H7 (cell line): ENCODE measurements at places on chromosomes 7 and 10.

DNA sequence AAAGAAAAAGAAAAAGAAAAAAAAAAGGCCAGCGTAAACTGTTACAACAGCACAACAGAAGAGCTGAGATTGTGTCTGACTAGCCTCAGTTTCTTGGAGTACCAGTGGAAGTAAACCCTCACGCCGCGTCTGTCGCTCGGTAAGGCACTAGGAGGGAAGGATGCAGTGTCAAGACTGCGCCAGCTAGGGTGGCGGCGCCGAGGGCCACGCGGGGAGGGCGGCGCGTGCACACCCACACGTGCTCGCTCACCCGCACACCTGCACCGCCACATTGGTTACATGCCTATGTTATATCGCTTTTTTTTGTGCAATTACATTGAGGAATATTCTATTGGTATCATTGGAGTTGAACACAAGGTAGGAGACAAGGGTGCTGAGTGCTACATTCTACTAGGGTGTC, 48.2 kb downstream of the CLEC2L start:
- DNase-seq, result no peak

DNA sequence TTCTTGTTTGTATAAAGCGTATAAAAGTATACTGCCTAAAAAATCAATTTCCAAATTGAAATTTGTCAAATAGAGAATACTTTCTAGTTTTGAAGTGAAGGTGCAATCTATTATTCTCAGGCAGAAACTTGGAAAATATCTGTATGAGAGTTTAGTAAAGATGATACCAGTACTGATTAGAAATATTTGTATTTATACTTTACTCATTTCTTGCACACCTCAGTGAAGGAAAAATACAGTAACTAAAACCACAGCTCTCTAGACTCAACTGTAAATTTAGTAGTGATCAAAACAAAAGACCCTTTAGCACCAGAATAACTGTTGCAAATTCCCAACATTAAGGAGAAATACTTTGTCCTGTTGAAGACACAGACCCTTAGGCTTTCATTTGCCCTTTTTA, 71.3 kb upstream of the CYP26C1 start:
- no peak for DNase-seq

DNA sequence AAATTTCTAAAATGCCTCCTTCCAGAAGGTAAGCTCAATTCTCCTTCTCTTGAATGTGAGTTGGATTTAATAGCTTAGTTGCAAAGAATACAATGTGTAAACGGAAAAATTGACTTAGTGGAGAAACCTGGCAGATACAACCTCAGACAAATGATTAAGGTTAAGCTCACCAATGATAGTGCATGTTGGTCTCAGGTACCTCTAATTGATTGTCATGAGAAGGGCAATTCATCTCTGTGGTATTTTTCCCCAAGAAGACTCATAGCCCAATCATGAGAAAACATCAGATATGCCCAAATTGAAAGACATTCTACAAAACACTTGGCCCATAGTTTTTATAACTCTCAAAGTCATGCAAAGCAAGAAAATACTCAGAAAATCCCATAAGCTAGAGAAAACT, 36.2 kb upstream of the TMEM106B start:
- DNase-seq, result no peak

DNA sequence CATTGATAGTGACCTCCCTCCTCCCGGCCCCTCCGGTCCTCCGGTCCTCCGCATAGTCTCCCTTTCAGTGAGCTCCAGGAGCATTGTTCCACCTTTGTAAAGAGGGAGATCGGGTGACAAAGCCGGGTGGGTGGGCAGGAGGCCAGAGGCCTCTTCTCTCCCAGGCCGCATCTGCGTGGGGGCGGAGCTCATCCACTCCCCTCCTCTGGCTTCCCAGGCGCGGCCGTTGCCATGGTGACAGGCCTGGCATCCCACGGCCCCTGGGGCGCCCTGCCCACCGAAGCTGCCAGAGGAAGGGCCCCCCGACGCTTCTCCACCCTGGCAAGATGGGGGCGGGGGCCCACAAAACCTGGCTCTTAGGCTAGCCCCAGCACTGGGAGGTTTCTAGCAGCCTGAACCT, 4.4 kb upstream of the FZD9 start:
- peak; percentile 91 for DNase-seq

DNA sequence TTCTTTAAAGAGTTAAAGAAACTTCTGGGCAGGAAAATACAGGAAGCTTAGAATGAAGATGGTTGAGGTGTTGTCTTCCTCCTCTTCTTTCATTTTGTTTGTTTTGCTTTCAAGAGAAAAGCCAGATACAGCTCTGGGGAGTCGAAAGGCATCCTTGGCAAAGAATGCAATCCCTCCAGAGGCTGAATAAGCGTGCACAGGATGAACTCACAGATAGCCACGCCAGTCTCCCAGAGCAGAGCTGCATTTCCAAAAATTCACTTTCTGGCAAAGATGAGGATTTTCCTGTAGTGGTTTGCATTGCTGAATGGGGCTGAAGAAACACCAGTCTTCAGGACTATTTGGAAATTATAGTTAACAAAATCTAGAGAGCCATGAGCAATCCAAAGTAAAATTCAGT, 336.4 kb downstream of the NRG3 start:
- DNase-seq, result no peak

DNA sequence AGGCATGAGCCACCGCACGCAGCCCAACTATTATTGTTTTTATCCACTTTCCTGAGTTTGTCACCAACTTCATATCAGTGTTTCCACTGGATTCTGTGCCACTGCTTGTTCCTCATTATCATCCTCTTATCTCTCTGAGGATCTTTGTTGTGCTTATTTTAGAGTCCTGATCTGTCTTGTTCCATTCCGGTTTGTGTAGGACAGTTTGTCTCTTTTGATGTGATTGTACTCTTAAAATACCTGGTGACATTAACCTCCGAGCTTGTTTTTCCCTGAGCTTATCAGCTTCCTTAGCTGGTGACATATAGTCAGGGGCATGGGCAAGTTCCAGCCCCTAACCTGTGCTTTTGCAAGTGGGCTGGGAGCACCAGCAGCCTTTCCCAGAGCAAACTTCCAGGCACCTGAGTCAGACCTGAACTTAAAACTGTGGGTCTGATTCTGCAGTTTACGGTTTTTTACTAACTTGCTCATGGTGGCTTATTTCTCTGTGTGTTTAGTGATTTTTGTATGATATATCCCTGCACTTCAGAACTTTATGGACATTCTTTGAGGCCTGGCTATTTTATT, 23.1 kb upstream of the FMC1 start:
- DNase-seq, result no peak

DNA sequence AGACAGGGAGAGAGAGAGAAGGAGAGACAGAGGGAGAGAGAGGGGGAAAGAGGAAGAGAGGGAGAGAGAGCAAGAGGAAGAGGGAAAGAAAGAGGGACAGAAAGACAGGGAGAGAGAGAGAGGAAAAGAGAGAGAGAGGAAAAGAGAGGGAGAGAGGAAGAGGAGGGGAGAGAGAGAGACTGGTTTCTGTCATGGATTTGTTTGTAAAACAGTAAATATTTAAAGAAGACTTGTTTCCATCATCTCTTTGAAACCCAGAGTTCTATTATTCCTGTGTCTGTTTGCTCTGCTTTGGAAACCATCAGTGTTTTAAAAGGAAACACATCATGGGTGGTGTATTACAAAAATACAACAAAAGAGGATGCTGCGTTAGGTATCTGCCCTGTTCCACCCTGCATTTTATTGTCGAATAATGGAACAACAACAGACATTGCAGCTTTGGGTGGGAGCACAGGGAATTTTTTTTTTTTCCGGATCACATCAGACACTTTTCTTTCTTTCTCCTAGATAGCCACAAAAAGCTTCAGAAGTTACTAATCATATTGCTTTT, 150.7 kb upstream of the RSU1 start:
- DNase-seq, result no peak

DNA sequence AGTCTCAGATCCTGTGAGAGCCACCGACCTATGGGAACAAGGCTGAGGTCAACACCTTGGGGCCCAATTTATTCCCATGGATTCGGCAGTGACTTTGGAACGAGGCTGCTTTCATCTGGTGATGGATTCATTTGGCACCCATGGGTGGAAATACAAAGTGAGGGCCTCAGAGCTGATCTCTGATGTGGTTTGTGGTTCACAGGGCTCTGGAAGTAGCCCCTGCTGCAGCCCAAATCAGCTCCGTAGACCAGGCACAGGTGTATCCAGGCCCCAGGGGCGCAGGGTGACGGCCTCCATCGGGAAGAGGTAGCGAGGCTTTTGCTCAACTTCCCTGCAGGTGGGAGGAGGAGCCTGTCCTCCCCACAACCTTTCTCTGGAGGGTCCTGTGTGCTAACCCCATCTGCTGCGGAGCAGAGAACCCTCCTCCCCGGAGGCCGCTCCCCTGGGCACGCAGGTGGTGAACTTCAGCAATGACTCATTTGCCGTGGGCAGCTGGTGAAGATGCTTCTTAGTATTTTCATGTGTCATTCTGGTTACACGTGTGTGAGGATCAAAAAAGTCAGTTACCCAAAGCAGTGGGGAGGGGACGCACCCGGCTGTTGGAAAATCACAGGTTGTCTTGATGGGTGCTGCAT, 7.5 kb upstream of the JAKMIP3 start:
- DNase-seq, result peak; percentile 41

DNA sequence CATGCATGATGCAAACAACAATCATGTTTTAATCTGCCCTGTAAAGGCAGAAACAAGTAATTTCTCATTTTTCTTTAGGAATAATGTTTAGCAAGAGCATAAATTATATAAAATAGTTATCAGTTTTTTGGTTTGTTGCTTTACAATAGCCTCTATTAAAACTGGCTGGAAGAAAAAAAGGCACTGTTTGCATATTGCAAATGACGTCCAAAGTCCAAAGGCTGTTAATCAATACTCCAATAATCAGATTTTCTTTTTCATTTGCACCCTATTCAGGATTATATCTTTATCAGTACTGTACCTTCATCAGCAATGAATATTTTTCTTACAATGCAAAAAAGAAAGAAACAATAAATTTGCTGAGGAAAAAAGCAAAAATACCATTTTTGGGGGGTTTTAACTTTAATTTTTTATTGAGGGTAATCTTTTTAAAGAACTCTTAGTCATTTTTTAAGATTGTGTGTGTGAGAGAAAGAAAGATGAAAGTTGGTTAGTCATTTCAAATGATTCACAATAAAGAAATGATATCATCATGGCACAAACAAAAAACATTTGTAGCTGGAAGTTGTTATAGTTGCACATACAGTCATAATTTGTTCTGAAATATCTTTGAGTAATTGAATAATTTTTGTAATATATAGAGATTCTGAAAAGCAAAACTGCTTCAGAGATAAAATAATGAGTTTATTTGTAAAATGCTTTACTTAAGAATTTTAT, 44.4 kb upstream of the AKR1C2 start:
- no peak for DNase-seq

GRCh38 chr7:27116031-27116961, 13.8 kb upstream of the HOXA2 start:
- no peak for DNase-seq

GRCh38 chr10:58574058-58574457, 61.4 kb downstream of the BICC1 start:
- DNase-seq, result no peak

GRCh38 chr7:134988161-134988560, 1.9 kb downstream of the AGBL3 start:
- DNase-seq, result no peak

GRCh38 chr10:3704565-3705325, 80.3 kb downstream of the KLF6 start:
- no peak for DNase-seq

- DNase-seq, result no peak
These were observed 119.7 kb downstream of the JMJD1C start for GRCh38 chr10:63346015-63346441.

- DNase-seq, result no peak
These were observed 2.9 kb upstream of the VCL start for GRCh38 chr10:73995035-73995358.

DNA sequence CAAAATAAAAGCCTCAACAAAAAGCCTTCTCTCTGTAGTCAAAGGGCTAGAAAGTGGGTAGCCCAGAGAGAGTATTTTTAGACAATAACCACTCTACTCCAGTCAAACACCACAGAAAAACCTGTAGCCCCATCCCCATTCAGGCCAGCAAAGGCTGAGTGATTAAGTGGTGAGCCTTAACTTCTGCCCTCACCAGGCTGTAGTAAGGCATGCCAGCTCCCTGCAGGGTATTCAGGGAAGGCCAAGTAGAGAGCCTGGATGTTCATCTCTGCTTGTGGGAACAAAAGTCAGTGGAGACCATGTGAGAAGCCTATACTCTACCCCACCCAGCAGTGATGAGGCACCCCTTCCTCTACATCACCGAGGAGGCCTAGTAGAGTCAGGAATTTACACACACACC, 51.2 kb downstream of the HIF1AN start:
- no peak for DNase-seq

- DNase-seq, result no peak
These were observed 141.1 kb upstream of the WNT16 start for GRCh38 chr7:121187676-121188075.

- DNase-seq, result no peak
These were observed 5.8 kb downstream of the MAT1A start for GRCh38 chr10:80283536-80284199.

DNA sequence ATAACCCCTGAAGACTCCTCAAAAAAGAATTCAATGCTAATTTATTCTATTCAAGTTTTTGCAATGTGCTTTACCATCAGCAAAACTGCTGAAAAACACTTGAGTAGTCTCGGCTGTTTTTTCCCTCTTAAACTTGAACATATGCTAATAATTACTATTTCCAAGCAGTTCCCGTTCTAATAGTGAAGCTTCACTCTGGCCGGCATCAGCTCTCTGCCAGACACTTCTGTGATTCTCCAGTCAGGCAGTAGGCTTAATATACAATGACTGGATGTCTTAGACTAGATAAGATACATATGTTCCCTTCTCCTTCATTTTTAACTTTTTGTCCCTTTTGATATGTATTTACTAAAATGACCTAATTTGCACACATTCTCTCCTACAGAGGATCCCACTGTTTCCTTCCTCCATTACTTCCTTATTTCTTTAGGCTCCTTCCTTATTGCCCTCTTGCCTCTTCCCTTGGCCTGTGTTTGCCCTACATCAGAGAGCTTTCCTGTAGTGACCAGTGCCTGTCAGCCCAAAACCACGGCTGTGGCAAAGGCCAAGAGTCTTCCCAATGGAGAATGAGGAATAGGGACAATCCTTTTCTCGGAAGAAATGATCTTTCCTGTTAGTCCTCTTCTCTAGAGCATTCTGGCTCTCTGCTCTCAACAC, 23.5 kb downstream of the HEPACAM2 start:
- no peak for DNase-seq

GRCh38 chr7:155306673-155307470, 9.2 kb downstream of the INSIG1 start:
- DNase-seq, result no peak

DNA sequence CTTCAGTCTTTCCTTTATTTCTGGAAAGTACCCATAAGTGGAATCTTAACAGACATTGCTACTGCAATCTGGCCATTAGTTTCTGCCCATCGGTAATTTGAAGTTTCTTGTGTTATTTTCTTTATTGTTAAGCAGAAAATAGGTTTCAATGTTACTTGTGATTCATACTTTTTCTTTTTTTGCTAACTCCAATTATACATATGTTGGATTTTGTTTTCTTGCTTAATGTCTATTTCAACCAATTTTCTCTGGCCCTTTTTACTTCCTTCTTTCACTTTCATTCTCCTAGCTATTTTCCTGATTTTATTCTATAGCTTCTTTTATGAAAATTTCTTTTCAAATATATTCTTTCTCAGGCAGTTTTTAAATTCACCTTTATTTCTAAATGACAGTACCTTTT, 457.4 kb downstream of the TCERG1L start:
- no peak for DNase-seq

- no peak for DNase-seq
These were observed 180.6 kb downstream of the CYP26A1 start for GRCh38 chr10:93254180-93254853.

- DNase-seq, result no peak
These were observed 20.8 kb downstream of the AKR1E2 start for GRCh38 chr10:4846775-4847174.
